Kidney epithelial cell (primary cell): ENCODE measurements at places on chromosomes 13 and 19.
A peak's percentile ranks its signal among the peaks of the same experiment; 100 is the strongest.

DNA sequence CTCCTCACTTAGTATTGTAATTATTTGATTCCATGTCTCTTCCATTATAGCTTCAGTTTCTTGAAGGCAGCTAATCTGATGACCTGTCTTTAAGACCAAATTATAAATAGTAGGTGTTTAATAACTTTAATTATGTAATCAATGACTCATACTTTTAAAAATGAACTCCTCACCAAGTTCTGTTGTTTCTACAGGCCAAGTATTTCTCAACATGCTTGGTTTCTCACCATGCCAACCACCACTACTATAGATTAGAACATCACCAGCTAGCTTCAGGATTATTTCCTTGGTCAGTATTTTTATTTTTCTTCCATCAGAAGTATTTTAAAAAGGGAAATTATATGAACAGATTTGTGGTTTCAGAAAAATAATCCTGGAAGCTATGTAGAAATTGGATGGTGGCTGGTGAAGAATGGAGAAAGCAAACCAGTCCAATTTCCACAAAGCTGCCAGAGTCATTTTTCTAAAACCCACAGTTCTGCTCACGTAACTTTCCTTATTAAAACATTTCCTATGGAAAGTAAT, 237.7 kb upstream of the DACH1 start:
- no peak for DNase-seq

GRCh38 chr13:38398711-38399493, 49.3 kb downstream of the UFM1 start:
- DNase-seq = peak; percentile 28

DNA sequence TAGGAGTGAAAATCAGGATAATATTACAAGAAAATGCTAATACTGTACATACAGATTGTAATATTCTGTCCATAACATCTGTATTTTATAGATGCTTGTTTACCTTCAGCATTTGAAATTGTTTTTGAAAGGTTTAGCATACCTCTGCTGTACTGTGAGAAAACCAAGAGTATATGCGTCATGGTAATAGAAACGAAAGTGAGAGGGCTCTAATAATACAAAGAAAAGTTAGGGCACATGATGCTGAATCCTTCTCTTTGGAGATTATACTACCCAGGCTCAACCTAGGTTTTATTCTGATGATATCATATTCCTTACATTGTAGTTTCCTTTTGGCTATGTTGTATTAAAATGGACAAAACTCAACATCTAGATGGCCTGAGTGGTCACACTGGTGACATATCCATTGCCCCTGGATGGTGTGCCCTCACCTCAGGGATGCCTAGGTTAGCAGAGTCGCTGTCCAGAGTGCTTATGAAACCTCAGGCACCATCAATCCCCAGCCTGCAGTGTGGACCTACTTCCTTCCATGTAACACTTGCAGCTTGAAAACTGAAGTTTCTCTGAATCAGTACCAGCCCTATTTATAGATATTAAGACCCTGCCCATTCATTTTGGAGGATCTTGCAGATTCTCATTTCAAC, 253.7 kb downstream of the KCTD12 start:
- no peak for DNase-seq

DNA sequence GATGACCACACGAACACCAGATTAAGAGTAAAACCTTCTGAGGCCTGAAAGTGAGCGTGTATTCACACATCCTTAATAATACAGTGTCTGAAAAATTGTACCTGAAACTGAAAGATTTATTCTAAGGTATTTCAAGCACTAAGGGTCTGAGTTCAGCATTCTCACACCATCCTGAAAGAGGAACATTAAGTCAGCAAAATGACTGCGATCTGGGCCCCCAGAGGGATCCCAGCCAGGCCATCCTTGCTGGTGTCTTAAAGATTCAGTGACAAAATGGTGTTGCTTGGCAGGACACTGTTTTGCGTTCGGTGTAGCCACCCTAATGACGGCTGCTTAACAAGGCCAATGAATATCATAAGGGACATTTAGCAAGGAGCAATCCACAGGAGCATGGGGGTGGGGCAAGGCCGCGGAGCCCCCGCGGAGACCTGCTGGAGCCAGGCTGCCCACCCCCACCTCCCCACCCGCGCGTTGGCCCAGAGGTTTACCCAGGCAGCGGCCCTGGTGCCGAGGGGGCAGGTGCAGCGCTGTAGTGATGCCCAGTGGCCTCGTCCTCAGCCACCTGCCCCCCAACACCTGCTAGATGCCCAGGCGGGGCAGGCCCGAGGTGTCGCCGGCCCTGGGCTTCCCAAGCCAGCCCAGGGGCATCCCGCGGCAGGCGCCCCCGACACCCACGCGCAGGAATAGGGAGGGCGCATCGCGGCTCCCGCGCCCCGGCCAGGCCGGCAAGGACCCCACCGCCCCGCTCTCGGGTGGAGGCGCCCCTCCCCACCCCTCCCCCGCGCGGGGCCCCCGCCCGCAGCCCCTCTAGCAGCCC, 742 bp downstream of the NALCN start:
- DNase-seq = no peak

GRCh38 chr13:104466016-104466415, 1399.8 kb upstream of the SLC10A2 start:
- DNase-seq = no peak
